ENCODE measurements at places on chromosomes 1 and 21. TPM values are rescaled to one million over a fixed set of nuclear protein-coding genes. Genes with fewer than 3 reads are reported as not detected.

- no peak for DNase-seq
Measured at GRCh38 chr1:30332116-30333094, 391.0 kb downstream of the MATN1 start.

Gene KRTAP19-1
- total RNA-seq: not detected

DNA sequence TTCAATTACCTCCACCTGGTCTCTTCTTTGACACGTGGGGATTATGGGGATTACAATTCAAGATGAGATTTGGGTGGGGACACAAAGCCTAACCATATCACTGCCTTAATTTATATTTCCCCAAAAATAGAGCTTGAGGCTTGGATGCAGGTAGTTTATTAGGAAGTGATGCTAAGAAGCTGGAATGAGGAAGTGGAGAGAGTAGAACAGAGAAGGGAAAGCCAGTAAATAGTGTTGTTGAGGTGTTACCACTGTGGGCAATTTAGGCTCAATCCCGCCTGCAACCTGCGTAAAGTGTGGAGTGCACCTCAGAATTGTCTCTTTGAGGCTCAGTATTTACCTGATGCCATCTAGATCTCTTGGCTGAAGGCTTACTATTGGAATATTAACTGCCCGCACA lies 4.9 kb upstream of the DOCK7 start:
- DNase-seq: no peak

Gene DNAJC6
- 1.9 TPM for total RNA-seq

Gene HSPG2
- total RNA-seq: 28.7 TPM

Gene PRAMEF33
- total RNA-seq: not detected

Gene RIMS3
- 0.26 TPM for total RNA-seq

Gene SH3BP5L
- total RNA-seq: 20.9 TPM

Gene XCL2
- total RNA-seq: not detected

Measured in bronchial epithelial cell (primary cell).